Lung (tissue), 17 donors: ENCODE measurements at places on chromosomes 6 and 20.

GRCh38 chr6:170250981-170251775, 39.7 kb downstream of the DLL1 start:
- DNase-seq, result no peak

DNA sequence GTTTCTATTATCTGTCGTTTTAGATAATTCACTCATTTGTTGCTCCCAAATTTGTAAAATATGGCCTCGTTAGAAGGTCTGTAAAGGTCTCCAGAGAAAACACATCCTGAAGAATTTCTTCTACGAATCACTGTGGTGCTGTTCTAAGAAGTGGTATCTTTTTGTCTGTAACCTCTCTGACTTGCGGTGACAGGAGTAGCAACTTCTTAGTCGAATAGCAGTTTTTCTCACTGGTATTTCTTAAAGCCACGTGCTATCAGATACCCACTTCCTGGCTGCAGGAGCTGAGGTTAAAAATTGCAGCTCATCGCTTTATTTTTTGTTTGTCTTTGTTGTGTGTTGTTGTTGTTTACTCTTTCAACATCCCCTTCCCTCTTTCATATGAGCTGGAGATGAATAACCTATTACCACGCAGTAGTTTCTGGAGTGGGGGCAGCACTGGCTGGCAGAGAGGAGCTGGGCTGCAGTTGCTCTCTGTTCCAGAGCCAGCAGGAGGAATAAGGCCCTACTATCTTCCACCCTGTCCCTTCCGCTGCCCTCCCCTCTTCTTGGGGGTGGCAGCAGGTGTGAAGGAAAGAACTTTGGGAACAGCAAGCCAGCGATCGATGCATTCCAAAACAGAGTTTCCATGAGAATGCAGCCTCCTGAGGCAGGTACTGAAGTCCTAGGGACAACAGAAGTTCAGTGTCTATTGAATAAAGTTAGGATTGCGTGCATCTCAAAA, 64.7 kb downstream of the C6orf118 start:
- DNase-seq, result no peak

DNA sequence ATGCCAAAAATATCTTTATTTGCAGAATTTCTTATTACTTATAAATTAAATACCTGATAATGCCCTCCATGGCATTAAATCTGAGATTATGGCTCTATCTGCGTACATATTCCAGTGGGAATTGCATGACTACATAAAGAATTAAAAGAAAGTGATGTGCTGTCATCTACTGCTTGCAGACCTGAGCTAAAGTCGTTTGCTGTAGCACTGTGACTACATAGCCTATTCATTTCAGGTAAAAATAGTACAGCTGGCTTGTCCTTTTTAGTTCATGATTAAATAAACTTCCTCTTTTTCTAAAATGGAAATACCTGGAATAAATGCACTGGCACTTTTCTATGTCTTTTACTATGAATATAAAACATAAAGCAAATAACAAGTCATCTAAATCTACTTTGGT, 78.1 kb downstream of the CGA start:
- no peak for DNase-seq

GRCh38 chr6:68958327-68958726, 323.2 kb downstream of the ADGRB3 start:
- peak; percentile 50 for DNase-seq

GRCh38 chr6:120005292-120005976, 655.9 kb upstream of the MAN1A1 start:
- no peak for DNase-seq

DNA sequence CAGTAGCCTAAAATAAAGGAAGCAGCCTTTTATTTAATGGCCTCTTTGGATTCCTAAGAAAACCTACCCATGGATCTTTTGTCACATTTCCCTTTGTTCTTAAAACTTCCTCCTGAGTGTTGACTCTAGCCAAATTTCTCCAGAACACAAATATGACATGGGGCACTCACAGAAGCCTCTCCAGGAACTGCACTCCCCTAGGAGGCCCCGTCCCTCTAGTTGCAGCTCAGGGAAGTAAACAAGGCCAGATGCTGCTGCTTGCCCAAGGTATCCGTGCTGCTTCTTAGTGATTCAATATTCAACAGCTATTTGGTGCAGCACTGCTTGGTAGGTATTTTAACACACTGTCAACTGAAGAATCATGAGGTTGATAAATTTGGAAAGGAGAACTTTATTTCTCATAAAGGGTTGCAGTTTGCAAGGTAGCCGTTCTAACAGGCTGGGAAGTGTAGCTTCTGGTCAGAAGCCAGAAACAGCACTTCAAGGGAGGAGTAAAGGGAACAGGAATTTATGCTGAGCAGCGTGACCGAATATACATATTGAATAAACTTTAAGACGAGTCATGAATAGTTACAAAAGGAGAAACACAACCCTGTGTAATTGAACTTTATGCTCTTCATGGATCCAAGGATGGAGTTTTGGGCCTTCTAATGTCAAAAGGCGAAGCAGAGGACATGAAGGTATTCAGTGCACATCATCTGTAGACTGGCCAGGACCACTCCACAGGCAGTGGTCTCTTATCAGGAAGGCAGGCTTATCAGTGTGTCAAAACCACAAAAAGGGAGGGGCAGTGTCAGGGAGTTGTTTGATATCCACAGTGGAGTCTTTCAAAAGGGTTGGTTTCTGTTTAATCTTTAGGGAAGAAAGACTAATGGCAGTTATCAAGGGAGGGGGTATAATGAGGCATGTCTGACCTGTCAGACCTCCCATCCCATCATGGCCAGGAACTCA, 63.3 kb downstream of the CD24 start:
- DNase-seq, result peak; percentile 21

GRCh38 chr20:38238829-38239228, 21.7 kb downstream of the KIAA1755 start:
- DNase-seq, result no peak

GRCh38 chr6:140586426-140587061, 1212.1 kb upstream of the CITED2 start:
- DNase-seq, result no peak

GRCh38 chr20:48789781-48790472, 37.9 kb downstream of the PREX1 start:
- no peak for DNase-seq

- DNase-seq, result peak; percentile 50
Observed at GRCh38 chr20:45817376-45818194, 5.1 kb downstream of the UBE2C start.

- DNase-seq, result no peak
Observed at GRCh38 chr6:109056661-109057060, 38.0 kb downstream of the SESN1 start.

- peak; percentile 13 for DNase-seq
Observed at GRCh38 chr20:46206025-46206424, 87.9 kb downstream of the CD40 start.

DNA sequence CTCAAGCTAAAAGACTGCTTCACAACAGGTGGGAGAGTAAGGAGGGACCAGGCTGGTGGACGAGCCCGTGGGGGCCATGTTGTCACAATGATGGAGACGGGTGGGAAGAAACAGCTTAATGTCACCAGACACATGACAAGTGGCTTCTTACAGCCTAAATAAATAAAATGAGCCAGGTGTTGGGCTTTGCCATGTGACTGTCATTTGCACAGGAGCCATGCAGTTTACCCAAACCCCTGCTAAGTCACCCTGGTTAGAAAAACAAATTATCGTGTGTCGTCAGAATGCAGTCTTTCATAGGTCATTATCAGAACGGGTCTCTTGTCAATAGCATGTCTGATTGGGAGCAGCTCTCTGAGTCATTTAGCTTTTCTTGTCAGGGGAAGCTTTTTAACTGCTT, 18.5 kb downstream of the BTBD3 start:
- no peak for DNase-seq

DNA sequence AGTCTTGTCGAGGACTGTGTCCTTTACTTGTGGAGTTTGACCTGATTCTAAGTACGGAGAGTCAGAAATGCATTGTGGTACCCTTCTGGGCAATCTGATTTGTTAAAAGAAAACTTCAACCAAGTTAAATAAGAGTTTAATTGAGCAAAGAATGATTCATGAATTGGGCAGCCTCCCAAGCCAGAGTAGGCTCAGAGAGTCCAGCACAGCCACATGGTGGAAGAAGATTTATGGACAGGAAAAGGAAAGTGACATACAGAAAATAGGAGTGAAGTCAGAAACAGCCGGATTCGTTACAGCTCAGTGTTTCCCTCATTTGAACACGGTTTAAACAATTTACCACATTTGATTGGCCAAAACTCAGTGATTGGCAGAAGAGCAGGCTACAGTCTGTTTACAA, 329.2 kb downstream of the DHX35 start:
- no peak for DNase-seq

GRCh38 chr20:22106308-22106938, 401.0 kb downstream of the PAX1 start:
- DNase-seq, result no peak

- peak; percentile 23 for DNase-seq
Observed at GRCh38 chr6:77034161-77034560, 429.1 kb downstream of the HTR1B start.

GRCh38 chr6:41939848-41940758, 1.5 kb downstream of the CCND3 start:
- peak; percentile 26 for DNase-seq

- no peak for DNase-seq
Observed at GRCh38 chr6:46290421-46291274, 119.9 kb upstream of the ENPP5 start.

- DNase-seq, result no peak
Observed at GRCh38 chr20:45096781-45097180, 4.1 kb downstream of the KCNS1 start.

DNA sequence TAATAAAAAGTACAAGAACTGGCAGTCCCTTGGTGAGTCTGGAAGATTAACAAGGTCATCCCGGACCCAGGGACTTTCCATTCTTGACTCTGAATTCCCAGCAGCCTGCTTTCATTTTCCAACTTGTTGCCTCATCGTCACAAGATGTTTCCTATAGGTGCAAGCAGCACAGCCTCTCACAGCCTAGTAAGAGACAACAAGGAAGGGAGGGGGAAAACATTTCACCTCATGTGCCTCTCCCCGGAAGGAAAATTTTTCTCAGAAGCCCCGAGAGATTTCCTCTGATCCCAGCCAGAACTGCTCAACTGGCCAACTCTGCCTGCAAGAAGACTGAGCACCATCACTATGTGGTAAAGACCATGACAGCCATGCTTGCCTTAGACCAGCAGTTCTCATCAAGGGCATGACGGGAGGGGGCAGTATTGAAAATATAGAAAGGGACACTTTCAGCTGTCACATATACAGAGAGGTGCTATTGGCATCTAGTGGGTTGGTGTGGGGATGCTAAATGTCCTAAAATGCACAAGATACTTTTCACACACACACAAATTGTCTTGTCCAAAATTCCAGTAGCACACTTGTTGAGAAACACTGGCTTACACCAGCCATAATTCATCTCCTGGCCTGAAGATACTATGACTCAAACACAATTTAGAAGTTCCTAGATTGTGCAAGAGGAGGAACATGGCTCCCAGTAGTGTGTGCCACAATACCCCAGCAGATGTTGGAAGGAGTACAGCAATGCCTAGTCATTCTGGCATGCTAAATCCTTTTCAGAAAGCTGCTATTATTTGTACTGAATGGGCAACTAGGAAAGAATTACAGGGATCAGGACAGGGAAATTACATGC, 10.8 kb upstream of the WTAP start:
- no peak for DNase-seq

GRCh38 chr20:57435498-57436222, 44.5 kb downstream of the RBM38 start:
- peak; percentile 84 for DNase-seq

- DNase-seq, result no peak
Observed at GRCh38 chr20:34875642-34876405, 588 bp upstream of the ACSS2 start.

DNA sequence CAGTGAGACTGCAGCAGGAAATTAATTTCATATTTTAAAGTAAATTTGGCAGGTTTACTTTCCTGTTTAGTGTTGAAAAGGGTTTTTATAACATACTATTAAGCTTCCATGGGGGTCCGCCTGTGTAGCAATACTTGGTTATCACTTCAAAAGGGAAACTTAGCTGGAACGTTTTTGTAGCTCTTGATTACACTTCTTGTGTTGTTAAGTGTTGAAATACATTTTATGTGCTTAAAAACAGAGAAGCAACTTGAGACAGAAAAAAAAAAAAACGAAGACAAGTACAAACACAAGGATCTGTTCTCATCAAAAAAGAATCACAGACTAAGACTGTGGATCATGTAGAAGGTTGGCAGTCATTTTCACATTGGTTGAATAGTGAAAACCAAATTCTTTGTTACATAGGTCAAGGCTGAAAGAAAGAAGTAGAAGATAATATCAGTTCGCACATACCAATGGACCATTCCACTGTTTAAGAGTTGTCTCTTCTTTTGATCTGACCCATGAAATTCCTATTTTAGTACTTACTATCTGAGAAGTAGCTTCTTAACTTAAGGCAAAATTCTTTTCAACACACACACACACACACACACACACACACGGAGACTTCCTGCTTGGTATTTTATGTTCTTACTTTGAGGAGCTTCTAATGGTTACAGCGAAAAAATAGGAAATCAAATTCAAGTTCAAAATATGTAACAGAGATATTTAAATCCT, 113.9 kb upstream of the SLC35B3 start:
- DNase-seq, result peak; percentile 30

- no peak for DNase-seq
Observed at GRCh38 chr6:130035211-130035610, 16.8 kb downstream of the L3MBTL3 start.

GRCh38 chr6:70380252-70380651, 33.1 kb upstream of the FAM135A start:
- no peak for DNase-seq

DNA sequence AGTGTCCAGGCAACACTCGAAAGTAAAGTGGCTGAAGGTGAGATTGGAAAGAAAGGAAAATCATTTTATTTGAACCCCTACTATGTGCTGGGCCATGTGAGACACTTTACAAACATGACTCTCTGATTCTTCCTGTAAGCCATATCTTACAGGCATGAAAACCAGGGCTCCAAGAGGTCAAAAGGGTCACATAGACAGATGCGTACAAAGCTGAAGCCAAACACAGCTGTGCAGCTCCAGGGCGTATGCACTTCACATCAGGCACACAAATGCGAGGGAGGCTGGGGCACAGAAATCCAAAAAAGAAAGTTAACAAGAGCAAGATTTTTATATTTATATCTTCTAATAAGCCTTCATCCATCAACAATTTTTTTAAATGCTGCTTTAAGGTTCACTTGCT, 176.5 kb downstream of the PHACTR1 start:
- no peak for DNase-seq

DNA sequence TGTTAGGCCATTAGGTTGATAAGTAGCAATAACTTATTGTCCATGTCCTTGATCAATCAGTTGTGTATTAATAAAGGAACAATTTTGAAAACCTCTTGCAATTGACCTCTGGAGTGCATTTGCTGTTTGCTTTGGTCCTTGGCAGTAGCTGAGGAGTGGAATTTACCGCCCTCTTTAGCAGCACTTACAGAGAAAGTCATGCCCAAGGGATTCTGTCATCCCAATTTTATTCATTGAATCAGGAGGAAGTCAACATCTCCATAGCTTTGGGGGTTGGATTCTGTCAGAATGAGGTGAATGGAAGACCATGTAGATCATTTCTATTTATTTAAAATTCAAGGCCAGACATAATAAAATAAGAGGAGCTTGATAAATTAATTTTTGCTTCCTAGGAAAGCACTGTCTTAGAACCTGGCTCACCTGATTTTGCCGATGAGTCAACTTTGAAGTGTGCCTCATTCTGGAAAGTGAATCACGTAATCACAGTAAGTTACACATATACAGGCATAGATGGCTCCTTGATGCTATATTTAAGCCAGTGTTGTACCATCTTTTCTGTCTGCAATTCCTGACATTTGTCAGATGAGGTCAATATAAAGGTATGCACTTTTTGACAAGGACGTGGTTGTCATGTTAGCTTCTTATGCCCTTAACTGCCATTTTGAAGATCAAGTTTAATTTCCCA, 128.7 kb upstream of the MLIP start:
- DNase-seq, result no peak

GRCh38 chr20:25252686-25253421, 5.0 kb downstream of the PYGB start:
- no peak for DNase-seq
